ENCODE measurements at places on chromosomes 12 and 14.
A peak's percentile ranks its signal among the peaks of the same experiment; 100 is the strongest.

DNA sequence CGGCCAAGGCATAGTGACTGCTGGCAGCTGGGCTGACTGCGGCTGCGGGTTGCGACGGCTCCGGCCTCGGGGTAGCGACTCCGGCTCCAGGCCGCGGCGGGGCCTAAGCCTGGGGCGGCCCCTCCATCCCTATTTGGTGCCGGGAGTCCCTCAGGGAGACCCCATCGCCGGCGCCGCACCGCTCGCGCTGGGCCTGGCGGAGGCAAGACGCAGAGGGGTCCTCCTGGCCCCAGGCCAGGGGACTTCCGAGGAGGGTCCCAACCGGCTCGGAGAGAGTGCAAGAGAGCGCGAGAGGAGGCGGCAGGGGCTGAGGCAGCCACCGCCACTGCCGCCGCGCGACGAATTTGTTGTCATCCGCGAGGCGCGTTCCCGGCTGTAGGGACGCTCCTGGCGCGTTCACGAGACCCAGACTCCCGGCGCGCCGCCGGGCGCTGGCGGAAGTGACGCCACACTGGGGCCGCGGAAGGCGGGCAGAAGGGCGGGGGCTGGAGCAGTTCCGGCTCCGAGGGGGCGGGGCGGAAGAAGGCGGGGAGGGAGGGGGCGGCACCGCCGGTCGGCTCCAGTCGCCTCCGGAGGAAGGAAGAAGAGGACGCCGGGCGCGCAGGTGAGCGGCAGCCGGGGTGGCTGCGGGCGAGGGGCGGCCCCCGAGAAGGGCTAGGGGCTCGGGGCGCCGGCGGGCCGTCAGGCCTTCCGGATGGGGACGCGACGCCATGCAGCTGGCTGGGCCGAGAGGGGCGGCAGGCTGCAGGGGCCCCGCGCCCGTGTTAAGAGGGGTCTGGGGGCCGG, at the start of the genes ATG2B and GSKIP:
TSS of gene ATG2B (minus strand) at position 377 of the 786 bp plus-strand sequence. CDS start at position 12, 365 bp downstream.
TSS of gene GSKIP (plus strand) at position 562 of the 786 bp plus-strand sequence. CDS start 18,722 bp downstream, outside the sequence.
- DNase-seq = peak; percentile 97

DNA sequence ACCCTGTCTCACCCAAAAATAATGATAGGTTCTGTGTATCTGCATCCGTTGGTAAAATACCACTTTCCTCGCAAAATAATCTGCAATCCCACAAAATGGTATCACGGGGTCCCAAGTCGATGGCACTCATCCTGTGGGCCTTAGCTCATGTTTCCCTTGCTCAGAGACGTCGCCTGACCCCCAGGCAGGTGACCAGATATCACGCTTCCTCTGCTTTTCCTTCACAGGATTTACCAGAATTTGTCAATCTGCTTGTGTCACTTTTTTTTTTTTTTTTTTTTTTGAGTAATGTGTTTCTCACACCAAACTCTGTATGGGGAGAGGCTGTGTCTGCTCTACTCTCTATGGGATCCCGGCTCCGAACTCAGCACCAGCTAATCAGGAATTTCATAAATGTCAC, 162.7 kb downstream of the PRKCH start:
- DNase-seq = no peak

GRCh38 chr14:67446371-67447032, 34.5 kb upstream of the PLEK2 start:
- DNase-seq = no peak

GRCh38 chr14:28247491-28247890, 519.1 kb upstream of the FOXG1 start:
- no peak for DNase-seq

Data from T follicular helper cell (primary cell).